ENCODE measurements at places on chromosomes 5 and 9.

DNA sequence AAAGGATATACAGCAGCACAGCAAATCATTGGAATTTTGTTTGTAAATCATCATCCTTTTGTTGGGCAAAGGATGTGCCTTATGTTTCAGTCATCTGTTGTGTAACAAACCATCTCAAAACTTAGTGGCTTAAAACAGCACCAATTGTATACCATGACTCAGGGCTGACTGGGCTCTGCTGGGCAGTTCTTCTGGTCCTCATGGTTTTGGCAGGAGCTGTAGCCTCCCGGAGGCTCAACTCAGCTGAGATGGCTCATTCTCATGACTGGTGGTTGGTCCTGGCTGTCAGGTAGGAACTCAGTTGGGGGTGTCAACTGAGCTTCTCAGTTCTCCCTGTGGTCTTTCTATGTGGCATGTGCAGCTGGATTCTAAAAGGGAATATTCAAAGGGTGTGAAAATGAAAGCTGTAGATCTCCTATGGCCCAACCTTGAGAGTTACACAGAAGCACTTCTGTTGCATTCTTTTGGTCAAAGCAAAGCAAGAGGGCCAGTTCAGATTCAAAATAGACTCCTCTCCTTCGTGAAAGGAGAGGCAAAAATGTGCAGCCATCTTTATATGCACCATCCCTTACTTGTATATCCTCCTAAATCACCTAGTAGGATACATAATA, 39.1 kb upstream of the CPEB4 start:
- DNase-seq: no peak

GRCh38 chr5:61734966-61735365, 402.9 kb downstream of the ZSWIM6 start:
- no peak for DNase-seq

DNA sequence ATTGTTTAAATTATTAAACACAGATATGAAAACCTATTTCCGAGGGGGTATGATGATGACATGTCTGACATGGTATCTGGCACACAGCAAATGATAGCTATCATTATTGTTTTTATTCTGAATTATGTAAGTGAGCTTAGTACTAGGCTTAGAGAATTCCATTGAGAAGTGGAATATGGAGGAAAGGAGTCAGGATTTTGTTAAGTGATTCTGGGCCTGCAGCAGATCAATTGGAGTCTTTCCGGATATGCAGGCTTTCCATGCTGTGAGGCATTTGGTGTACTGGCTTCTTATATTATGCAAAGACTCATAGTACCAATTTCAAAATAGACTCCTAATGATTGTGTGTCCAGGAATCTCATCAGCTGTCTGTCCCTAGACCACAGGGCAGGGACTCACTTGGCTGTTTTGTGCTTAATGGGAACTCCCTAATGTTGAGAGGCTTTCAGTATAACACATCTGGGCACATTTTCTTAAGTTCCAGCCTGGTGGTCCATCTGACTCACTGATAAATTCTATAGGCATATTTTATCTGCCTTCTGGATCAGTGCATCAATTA, 180.0 kb upstream of the KLF9 start:
- DNase-seq: no peak

DNA sequence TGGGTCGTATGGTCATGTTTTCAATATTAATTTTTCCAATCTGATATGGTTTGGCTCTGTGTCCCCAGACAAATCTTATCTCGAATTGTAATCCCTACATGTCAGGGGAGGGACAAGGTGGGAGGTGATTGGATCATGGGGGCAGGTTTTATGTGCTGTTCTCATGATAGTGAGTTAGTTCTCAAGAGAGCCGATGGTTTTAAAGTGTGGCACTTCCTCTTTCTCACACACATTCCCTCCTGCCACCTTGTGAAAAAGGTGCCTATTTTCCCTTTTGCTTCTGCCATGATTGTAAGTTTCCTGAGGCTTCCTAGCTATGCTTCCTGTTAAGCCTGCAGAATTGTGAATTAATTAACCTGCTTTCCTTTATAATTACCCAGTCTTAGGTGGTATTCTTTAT, 309.1 kb upstream of the GRIN3A start:
- no peak for DNase-seq

DNA sequence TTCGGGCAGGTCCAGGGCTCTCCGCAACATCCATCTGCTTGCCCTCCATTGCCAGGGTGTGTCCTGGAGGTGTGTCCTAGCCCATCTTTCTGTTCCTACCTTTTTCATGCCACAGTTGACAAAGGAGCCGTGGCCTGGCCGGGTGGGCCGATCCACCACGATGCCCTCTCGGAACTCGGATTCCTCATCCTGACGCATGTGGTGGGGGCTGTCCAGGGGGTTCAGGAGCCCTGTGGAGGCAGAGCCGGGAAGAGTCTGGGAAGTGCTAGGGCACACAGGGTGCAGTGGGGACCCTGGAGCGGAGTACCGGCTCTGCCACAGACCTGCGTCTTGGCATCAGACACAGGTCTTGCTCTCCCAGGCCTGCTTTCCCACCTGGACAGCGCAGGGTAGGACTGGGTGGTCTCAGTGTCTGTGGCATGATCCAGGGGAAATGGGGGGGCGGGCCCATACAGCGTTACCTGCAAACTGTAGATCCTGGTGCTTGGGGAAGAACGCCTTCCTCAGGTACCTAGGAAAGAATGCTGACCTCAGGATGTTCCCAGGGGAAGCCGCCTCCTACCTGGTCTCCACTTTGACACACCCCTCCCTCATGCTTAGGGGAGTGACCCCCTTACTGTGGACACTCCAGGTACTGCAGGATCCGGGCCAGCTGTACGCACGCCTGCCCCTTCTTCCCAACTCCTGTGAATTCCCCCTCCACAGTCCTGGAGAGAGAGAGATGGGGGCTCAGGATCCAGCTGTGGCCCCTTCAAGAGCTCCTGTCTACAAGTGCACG, 3.5 kb downstream of the SPOUT1 start:
- no peak for DNase-seq

GRCh38 chr5:91556-92263, at the start of gene PLEKHG4B:
PLEKHG4B (plus strand) TSS chr5:92168; CDS start chr5:92232, 64 bp downstream.
- no peak for DNase-seq

- no peak for DNase-seq
Observed at GRCh38 chr9:119043996-119044395, 325.2 kb downstream of the BRINP1 start.

GRCh38 chr9:136172412-136173079, 32.4 kb downstream of the LHX3 start:
- no peak for DNase-seq

GRCh38 chr9:93686127-93686879, 109.9 kb downstream of the PHF2 start:
- DNase-seq: no peak

DNA sequence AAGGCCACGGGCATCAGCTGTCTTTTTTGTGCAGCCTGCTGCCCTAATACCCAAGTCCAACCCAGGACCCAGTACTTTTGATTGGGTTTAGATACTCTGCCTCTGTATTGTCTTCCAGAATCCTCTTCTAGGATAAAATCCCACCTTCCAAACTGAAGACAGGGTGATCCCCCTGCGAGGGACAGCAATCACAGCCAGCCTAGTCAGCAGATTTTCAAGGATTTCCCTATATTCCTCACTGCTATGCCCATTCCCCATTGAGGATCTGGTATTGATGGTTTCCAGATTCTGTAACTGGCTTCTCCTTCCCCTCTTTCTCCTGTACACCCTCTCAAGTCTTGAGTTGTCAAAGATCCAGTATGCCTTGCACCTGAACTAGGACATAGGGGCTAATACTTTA, 389.4 kb downstream of the TRIM36 start:
- no peak for DNase-seq

DNA sequence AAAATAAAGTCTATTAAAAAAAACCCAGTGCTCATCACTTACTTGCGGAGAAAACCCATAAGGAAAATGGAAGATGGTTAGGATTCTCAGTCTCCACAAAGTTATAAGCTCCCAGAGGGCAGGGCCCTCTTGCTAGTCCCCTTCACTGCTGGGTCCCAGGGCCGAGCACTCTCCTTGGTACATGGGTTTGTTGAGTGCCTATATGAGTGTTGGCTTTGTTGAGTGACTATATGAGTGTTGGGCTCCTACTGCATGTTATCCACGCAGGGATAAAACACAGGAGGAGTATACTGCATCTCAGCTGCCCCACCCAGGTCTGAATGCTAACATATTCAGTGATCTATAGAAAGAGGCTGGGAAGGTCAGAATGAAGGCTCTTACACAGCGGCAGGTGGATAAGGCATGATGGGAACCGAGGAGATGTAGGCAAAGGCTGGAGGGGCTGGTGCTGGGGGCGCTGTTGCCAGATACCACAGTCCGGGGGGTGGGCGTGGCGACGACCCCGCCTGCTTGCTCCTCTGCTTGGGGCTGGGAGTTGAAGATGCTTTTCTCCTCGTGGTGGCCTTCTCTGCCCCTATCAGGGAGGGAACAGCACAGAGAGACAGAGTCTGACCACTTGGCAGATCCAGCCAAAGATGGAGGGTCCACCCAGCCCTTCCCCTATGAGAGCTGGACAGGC, 11.6 kb downstream of the ORM2 start:
- no peak for DNase-seq

DNA sequence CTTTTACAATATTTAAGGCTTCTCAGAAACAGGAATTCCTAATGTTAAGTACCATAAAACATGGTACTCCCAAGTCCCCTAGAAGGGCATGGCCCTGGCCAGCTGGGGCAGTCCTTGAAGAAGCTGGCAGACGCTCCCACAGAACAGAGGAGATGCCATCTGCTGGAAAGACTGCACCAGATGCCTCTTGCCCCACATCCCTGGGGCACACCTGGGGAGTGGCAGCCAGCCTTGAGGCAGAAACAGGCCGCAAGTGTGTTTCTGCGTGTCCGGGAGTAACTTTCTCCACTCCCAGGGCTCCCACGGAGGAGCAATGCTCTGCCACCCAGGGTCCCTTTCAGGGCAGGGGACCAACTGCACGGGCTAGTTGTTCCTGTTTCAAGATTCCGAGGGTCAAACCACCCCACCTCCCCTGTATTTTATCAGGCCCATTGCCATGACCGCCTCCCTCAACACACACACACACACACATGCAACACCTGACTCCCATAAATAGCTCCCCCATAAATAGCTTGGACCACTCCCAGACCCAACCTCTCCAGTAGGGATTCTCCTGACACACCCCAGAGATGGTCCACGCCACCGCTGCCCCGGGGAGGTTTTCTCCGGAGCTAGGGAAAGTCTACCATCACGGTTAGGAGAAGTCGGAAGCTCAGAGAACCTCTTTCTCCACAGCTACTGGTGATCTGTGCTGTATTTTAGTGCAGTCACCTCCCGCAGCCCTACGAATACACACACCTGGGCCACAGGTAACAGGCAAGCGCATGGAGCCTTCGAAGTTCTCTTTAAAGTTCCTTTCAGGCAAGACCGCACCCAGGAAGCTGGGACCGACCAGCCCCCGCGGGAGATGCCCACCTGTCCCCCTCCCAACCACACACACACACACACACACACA, 1.5 kb downstream of the SPOCK1 start:
- no peak for DNase-seq

GRCh38 chr9:113775749-113776148, 100.4 kb upstream of the ZNF618 start:
- no peak for DNase-seq

- no peak for DNase-seq
Observed at GRCh38 chr5:122384739-122385235, 72.8 kb downstream of the SNCAIP start.

- no peak for DNase-seq
Observed at GRCh38 chr9:123376218-123377071, 20.4 kb downstream of the CRB2 start.

DNA sequence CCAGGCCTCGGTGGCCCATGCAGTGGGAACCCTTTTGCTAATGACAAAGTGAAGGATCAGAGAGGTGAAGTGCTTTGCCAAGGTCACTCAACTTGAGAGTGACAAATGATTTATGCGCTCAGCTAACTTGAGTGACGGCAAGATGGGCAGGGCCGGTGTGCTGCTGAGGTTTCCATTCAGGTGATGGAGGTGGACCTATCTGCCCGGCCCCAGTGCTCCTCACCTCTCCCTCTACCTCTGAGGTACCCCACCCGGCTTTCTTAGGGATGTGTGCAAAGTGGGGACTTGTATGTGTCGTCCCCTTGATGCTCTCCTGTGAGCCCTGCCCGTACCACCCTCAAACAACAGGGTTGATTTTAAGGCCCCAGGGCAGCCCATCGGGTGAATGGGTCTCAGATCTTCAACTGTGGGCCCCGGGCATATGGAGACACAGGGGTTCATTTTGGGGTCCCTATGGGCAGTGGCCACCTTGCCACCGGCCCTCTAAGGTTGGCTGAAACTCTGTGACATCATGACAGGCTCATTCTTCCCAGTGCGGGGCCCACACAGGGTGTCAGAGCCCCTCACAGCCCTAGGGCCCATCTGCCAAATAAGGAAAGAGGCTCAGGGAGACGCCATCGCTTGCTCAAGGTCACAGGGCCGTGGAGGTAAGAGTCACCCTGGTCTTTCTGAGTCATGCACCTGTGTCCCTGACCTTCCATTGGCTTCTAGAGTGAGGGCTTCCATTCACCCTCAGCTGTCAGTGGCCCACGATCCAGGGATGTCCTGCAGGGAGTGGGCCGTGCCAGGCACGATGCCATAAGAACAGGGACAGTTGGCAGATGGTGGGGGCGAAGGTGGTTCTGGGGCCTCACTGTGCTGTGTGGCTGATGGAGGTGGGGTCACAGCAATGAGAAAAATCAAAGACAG, 170.6 kb upstream of the MVB12B start:
- no peak for DNase-seq

DNA sequence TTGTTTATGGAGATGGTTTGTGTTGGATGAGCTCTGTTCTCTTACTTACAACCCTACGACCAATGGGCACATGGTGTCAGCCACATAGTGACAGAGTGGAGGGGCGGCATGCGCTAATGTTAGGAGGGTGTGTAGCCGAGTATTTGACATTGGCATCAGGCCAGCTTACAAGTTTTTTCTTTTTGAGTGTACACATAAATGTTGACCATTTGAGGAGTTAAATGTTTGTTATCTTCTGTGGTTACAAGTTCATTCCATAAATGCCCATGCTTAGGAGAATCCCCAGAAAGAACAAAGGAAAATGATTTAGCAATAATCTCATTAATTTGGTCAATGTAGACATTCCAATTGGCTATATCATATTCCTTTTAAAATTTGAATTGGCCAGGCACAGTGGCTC, 180.1 kb upstream of the ELL2 start:
- DNase-seq: no peak

DNA sequence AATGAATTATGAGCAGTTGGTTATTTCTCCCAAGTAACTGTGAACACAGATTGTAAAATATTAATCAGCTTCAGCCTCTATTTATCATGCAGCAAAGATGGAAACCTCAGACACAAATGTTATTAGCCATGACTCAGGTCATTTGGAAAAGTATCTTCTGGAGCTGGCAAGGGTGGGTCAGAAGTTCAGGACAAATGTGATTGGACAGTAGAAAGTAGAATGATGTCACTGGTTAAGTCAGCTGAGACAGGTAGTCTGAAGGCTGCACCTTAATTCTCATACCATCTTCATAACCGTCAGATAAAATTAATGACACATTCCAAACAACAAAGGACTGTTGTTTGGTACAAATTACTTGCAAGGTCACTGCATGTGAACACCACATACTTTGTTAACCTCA, 140.2 kb downstream of the EMB start:
- no peak for DNase-seq

DNA sequence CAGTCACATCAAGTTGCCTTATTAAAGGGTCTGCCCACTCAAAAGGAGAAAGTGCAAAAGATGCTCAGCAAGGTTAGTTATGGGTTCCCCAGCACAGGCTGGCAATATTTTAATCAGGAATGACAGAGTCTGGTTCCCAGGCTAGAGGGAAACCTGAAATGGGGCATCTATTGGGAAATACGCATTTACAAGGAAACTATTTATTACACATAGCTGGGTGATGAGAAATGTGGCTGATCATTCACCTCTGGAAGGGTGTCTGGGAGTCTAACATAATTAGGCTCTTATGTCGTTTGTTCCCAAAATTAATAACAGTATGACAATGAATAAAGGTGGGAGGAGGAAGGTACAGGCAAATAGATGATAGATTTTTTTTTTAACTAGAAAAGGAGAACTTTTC, 314.7 kb downstream of the ENC1 start:
- no peak for DNase-seq

Measured in effector memory CD4-positive, alpha-beta T cell (primary cell).